ENCODE measurements at places on chromosomes 13 and 19.
A peak's percentile ranks its signal among the peaks of the same experiment; 100 is the strongest.

DNA sequence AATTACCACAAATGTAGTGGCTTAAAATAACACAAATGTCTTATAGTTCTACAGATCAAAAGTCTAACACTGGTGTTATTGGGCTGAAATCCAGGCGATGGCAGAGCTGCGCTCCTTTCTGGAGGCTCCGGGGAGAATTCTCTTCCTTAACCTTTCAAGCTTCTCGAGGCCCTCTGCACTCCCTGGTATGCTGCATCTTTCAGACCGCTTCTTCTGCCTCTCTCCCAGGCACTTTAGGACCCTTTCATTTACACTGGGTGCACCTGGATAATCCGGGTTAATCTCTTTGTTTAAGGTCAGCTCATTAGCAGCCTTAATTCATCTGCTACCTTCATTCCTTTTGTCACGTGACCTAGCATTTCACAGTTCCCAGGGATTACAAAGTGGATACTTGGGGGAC, 211.3 kb upstream of the RFC3 start:
- no peak for DNase-seq

DNA sequence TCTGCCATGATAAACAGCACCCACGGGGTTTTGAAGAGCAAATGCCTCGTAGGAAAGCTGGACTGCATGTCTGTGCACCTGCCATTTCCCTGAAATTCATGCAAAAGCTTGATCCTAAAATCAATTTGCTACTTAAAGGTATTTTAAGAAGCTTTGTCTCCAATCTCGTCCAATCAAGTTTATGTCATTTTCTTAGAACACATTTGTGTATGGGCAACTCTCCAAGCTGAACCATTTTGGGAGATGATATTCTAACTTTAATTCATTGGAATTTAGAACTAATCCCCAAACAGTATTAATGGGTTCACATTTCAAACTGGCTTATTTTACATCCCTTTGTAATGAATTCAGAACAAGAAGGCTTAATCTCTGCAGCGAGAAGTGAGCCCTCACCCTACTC, 822 bp downstream of the ADPRHL1 start:
- no peak for DNase-seq

- DNase-seq: no peak
These were observed 3.2 kb downstream of the STX10 start for GRCh38 chr19:13146763-13147563.

DNA sequence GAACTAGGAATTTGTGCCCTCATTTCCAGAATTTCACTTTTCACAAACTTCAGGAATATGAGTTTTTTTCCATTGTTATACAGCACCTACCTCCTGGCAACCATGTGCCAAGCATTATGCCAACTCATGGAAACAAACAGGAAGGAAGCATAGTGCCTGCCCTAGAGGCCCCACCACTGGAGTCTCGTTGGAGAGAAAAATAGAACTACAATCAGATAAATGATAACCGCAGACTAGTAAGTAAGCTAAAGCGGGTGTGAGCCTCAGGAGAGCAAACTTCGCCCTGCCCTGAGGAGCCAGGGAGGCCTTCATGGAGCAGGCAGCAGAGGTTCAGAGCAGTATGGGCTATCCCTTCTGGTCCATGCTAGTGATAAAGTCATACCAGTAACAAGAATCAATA, 75.9 kb downstream of the FRY start:
- no peak for DNase-seq

GRCh38 chr19:46036744-46037128, 4.1 kb downstream of the IGFL4 start:
- no peak for DNase-seq

- no peak for DNase-seq
These were observed 25.8 kb upstream of the SLC7A9 start for GRCh38 chr19:32895384-32895783.

DNA sequence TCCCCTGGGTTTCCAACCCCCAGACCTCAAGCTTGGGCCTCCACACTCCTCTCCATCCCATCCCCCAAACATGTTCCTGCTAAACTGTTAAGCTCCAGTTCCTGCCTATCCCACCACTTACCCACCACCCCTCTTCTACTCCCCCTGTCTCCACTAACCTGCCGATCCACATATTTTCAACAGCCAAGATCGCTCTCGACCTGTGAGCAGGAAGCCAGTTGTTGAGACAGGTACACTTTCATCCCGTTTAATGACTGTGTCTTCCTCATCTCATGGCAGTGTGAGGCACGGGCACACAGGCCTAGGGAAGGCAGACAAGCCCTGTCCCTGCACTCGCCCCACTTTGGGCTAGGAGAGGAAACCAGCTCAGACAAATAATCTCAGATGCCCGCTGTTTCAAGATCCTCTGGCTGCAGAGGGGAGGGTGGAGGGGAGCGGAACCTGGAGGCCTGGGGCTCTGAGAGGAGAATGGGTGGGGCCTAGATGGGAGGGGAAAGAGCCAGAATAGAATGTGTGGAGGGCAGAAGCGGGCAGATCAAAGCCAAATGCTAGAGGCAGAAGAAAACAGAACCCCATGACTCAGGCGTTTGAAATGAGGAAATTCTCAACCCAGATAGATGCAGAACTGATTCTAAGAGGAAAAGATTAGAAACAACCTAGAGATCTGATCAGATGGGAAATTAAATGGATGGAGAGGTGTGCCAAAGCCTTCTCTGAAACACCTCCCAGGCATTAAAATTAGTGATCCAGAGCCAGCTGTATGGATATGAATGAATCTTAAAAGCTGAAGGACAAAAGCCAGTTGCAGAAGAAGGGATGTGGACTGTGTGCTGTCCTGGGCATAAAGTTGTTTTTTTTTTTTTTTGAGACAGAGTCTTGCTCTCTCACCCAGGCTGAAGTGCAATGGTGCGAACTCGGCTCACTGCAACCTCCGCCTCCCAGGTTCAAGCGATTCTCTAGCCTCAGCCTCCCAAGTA, 16.9 kb upstream of the CYP2S1 start:
- DNase-seq: peak; percentile 53

DNA sequence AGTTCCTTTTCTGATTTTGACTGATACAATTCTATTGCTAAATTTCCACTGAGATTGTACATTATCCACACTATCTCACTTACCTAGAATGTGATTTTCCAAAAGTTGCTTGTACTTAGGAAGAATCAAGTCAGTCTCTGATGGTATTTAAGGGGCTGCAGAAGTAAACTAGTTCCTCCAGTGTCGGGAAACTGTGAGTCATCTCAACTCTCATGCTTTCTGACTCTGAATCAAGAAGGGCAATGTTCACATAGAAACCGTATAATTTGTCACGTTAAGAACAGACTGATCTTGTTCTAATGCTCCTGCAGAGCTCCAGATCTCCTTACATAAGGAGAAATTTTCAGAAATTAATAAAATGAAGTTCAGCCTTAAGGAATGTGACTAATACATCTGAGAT, 369.3 kb downstream of the KLF5 start:
- no peak for DNase-seq

- no peak for DNase-seq
These were observed 2.4 kb upstream of the CYP2A13 start for GRCh38 chr19:41085748-41086415.

DNA sequence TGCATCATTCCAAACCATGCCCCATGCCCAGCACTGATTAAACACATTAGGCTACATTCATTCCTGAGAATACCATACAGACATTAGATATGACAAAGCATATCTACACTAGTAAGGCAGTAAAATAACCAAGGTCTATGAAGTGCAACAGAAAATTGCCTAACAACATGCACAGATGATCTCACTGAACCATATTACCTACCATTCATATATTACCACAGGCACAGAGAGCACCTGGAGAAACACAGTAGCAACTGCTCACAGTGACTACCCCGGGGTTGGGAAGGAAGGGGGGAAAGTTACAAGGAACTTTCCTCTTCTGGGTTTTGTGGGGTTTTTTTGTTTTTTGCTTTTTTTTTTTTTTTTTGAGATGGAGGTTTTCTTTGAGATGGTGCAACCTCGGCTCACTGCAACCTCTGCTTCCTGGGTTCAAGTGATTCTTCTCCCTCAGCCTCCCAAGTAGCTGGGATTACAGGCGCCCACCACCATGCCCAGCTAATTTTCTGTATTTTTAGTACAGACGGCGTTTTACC, 669.6 kb downstream of the UQCRFS1 start:
- no peak for DNase-seq

GRCh38 chr13:97019236-97019635, 25.0 kb upstream of the OXGR1 start:
- DNase-seq: no peak

- DNase-seq: peak; percentile 29
These were observed 47.7 kb upstream of the USPL1 start for GRCh38 chr13:30569901-30570576.

- DNase-seq: no peak
These were observed 21.4 kb upstream of the ZNF181 start for GRCh38 chr19:34712395-34713261.

DNA sequence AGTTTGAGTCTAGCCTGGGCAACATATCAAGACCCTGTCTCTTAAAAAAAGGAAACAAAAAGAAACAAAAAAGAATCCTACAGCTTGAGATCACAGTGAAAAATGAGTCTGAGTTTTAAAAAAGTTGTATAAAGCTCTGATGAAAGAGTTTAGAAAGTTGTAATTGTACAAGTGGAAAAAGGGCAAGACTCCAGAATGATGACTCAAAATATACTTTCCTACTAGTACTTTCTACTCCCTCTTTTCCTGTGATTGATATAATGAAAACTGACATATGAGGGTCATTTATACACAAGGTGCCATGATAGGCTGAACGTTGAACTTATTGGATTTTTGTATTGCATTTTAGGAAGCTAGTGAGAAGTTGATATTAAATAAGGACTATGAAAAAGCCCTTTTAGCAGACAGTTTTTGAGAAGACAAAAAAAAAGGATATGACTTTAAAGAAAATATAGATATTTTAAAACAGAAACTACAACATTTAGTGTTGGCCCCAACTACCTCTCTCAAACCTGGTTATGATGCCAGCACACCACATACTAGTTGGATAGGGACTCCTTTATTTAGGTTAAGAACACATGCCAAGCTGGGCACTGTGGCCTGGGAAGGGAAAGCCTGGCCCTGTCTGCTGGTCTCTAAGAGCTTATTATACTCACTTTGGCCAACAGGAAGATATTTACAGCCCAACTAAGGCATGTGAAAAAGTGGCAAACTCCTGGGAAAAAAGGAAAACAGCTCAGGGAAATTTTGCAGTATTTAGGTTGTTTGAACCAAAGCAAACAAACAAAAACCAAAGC, 116.6 kb downstream of the KL start:
- no peak for DNase-seq

- DNase-seq: no peak
These were observed 2.0 kb upstream of the KCNN4 start for GRCh38 chr19:43782689-43783231.

GRCh38 chr13:87884884-87885283, 213.7 kb downstream of the SLITRK5 start:
- DNase-seq: no peak

DNA sequence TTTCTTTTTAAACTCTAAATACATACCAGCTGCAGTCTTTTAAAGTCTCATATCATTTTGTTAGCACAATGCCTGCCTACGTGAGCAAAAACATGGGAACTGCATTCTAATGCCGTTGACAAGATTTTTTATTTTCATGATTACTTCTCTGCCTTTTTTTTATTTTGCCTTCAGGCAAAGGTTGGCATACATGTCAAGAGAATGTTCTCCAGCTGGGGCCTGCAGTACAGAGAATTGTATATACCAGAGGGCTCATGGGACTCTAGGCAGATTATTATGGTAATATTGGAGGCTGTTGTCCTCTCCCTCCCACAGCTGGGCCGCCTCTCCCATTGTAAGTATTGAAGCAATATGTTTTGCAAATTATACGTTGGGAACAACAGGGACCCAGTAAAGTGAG, 53.9 kb upstream of the OBI1 start:
- no peak for DNase-seq

GRCh38 chr13:92177966-92178365, 779.5 kb downstream of the GPC5 start:
- DNase-seq: no peak

- DNase-seq: no peak
These were observed 172.5 kb upstream of the SLITRK5 start for GRCh38 chr13:87498681-87499080.
